ENCODE measurements at places on chromosomes 11 and 22. TPM values are rescaled to one million over a fixed set of nuclear protein-coding genes. Genes with fewer than 3 reads are reported as not detected.

Gene OR4X2
- total RNA-seq, result not detected

Gene BLID
- total RNA-seq, result 5.1 TPM

Gene GPR83
- total RNA-seq, result not detected

Gene APOL1
- total RNA-seq, result 3.3 TPM

Gene SLC22A8
- not detected for total RNA-seq

Gene RAG2
- not detected for total RNA-seq

Gene XKR3
- not detected for total RNA-seq

Gene NPAS4
- total RNA-seq, result not detected

Gene PNPLA3
- 19.6 TPM for total RNA-seq

Gene CD6
- total RNA-seq, result not detected

Gene SLC3A2
- 184 TPM for total RNA-seq

Gene CHST1
- 0.73 TPM for total RNA-seq

Gene OR4C45
- total RNA-seq, result not detected

Gene ZNF215
- total RNA-seq, result 7.4 TPM

Gene UPK3A
- total RNA-seq, result not detected

Gene OR52I1
- total RNA-seq, result not detected

Gene DDTL
- total RNA-seq, result 0.61 TPM

Gene SPDYC
- not detected for total RNA-seq

Gene CRYBA4
- not detected for total RNA-seq

Gene UBQLN3
- 0.12 TPM for total RNA-seq

Gene TSPAN18
- total RNA-seq, result 3.6 TPM

Gene WNT7B
- total RNA-seq, result not detected

Gene VWCE
- total RNA-seq, result 3.4 TPM

Gene SCUBE1
- total RNA-seq, result not detected

Gene TEAD1
- total RNA-seq, result 332 TPM
